ENCODE measurements at places on chromosomes 7 and 10.

- DNase-seq: no peak
These were observed 772.1 kb downstream of the CCSER2 start for GRCh38 chr10:85100495-85100894.

GRCh38 chr7:92717623-92717992, 118.8 kb downstream of the CDK6 start:
- DNase-seq: no peak

DNA sequence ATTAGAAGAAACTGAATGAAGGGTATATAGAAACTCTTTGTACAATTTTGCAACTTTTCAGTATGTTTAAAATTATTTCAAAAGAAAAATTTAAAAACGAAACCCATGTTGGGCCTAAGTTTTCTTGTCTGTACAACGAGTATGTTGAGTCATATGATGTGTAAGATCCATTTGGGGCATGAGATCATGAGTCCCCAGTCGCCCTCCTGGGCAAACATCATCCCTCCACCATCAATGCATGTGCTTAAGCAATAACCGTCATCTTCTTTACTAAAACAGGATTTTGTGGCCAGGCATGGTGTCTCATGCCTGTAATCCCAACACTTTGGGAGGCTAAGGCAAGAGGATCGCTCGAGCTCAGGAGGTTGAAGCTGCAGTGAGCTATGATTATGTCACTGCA, 54.2 kb upstream of the CDCA7L start:
- DNase-seq: no peak

DNA sequence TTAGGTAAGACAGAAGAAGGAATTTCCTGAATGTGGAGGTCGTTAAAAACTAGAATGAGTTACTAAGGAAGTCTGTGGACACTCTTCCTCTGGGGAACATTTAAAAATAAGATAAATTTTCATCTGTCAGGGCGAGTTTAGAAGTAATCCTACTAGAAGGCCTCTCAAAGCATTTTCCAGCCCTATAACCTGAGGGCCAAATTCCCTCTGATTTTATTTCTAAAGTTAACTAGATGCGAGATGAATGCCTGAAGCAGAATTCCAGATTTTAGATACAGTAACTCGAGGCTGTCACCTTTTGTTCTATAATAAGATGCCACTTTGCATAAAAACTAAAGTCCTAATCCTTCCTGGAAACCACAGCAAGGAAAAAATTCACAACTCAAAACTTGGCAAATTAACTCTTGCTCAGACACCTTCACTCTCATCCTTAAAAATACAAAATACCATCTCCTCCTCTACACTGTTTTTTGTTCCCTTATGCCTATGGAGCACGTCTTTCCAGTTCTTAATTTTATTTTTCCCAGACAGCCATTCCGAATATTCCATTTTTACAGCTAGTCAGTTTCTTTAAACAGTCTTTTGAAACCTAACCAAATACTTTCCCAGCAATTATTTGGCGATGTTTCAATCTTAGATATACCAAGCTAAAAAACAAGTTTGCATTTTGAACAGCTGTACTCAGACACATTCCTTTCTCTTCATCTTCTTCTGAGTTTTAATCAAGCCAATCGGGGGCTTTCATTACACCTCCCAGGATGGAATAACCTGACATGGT, 420.7 kb upstream of the NFE2L3 start:
- peak; percentile 3 for DNase-seq

- peak; percentile 89 for DNase-seq
These were observed 52.2 kb downstream of the KMT2C start for GRCh38 chr7:152383341-152384234.

DNA sequence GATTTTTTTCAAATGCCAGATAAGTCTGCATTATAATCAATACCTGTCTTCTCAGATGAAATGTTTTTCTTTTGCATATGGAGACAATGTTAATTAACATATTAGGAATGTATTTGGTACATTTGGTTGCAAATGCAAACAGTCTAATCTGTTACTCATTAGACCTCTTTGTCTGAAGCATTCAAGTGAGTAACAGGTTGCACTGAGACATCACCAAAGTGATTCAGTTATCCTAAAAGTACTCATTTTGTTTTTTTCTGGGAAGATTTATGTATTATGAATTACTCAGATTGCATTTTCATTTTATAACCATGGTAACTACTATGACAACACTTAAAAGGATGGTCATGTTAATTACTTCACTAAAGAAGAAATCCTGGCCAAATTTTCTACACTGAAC, 513.6 kb downstream of the HTR7 start:
- no peak for DNase-seq

DNA sequence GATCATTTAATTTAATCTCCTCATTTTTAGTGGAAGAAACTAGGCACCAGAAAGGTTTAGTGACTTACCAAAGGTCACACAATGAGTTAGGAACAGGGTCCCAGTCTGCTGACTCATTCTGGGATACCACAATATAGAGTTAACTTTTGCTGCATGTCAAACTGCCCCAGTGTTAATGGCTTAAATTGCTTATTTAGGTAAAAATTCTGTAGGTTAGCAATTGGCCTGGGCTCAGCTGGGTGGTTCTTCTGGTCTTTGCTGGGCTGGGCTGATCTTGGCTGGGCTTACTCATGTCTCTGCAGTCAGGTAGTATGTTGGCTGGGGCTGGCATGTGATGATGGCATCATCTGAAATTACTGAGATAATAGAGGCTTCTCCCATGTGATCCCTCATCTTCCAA, 111.6 kb downstream of the EMX2 start:
- no peak for DNase-seq

DNA sequence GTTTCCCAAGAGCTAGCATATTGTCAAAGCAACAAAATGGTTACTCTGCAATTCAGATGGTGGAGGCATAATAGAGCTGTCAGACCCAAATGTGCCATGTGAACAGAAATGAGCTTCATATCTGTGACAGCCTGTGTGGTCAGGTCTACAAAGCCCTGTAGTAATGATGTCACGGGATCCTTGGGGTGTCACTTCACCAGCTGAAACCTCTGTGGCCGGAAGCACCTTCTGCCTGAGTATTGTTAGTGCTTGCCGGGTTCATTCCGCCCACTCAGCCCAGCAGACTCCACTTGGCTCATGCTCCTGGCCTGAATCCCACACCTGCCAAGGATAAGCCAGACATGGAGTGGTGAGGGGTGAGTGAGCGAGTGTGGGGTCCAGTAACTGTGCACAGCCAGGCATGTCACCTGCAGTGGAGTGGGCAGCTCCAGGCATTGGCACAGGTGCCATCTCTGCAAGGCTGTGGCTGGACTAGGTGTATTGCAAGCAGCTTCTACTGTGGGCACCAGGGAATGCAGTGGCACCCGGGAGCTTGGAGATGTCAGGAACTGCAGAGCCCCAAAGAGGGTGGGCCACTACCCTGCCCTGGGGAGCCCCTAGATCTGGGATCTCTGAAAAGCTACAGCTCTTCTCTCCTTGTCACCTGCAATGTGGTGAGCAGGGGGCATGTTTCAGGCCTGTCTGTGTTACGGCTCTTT, 341.9 kb upstream of the CHRM2 start:
- DNase-seq: no peak

GRCh38 chr7:130114776-130115175, 44.4 kb downstream of the KLHDC10 start:
- DNase-seq: no peak

DNA sequence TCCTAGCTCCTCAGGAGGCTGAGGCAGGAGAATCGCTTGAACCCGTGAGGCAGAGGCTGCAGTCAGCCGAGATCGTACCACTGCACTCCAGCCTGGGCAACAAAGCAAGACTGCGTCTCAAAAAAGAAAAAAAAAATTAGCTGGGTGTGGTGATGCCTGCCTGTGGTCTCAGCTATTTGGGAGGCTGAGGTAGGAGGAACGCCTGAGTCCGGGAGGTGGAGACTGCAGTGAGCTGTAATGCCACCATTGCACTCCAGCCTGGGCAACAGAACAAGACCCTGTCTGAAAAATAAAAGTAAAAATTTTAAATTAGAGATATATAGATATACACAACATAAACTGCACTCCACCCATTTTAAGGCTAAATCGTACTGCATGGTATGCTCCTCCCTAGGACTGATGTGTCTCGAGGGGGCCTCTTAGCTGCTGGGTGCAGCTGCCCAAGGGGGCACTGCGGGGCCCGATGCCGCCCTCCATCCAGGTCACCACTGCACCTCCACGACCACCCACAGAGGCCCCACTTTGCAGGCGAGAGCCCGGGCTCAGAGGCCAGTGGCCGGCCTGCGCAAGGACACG, 40.9 kb upstream of the FOXK1 start:
- peak; percentile 16 for DNase-seq

GRCh38 chr10:77505431-77506334, 131.9 kb downstream of the KCNMA1 start:
- peak; percentile 87 for DNase-seq

- no peak for DNase-seq
These were observed 75.7 kb downstream of the AKR1D1 start for GRCh38 chr7:138151731-138152577.

- peak; percentile 68 for DNase-seq
These were observed 92.9 kb upstream of the HDAC9 start for GRCh38 chr7:18402488-18403183.

DNA sequence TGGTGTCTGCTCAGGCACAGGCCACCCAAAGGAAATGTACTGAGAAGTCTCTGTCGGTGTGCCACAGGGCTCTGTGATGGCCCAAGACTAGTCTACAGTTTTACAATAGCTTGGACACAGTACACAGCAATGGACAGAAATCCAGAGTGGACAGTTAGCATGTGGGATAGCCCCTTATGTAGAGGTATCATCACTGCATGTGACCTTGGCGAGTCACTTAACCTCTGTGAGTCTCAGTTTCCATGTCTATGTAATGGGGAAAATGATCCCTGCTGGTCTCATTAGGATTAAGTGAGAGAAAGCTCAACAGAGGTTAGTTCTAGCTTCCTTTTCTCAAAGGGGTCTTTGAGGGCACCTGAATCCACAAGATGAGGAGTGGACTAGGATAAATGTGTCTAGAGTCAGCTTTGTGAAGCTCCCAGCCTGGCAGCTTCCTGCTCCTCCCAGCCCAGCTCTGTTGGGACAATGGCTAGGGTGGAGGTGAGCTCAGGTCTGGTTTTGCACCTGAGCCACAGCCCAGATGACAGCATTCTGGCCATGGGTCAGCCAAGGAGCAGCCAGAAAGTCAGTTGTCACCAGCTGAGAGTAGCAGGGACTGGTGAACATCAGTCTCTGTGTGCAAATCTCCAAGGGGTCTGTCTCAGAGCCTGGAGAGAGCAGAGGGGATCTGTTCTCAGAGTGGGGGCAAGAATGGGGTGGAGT, 17.9 kb downstream of the CRHR2 start:
- DNase-seq: no peak

GRCh38 chr7:25235471-25235870, 7.2 kb upstream of the NPVF start:
- DNase-seq: no peak

GRCh38 chr10:122163174-122164022, 107.7 kb upstream of the BTBD16 start:
- no peak for DNase-seq

DNA sequence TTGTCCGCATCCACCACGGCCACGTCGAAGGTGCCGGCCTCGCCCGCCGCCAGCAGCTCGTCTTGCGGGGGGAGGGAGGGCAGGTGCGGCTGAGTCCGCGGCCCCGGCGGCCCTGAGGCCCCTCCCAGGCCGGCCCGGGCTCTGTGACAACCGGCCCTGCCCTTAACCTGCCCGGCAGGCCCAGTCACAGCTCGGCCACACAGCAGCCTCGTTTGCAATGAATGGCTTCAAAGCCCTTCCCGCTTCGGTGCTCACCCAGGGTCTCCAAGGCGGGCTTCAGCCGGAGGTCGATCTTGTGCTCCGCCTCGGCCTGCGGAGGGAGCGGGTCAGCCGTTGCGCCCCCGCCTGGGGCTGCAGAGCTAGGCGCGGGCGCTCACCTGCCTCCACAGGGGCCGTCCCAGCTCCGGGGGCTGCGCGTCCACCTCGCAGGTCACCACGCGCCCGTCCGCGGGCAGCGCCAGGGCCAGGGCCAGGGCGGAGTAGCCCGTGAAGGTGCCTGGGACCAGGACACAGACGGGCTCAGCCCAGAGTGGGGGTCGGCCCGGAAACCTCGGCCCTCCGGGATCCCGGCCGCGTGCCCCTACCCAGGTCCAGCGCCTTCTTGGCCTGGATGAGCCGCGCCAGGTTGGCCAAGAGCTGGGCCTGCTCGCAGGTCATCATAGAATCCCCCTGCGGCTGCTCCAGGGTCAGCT, 928 bp downstream of the COMTD1 start:
- no peak for DNase-seq

- peak; percentile 60 for DNase-seq
These were observed 6.3 kb upstream of the ZNF503 start for GRCh38 chr10:75407713-75408508.

DNA sequence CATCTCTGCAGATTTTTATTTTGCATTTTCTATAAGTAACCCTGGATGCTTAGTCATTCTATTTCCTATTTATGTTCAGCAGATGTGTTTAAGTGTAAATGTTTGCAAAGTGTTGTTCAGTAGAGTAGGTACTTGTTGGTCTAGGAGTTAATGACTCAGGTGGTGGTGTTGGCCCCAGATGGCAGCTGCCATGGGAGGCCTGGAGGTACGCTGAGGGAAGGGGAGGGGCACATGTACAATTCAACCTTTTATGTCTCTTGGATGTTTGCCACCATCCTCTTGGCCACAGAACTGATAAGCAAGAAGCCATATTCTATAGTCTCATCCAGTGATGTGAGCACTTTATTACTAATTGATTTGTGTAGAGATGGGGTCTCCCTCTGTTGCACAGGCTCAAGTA, 68.1 kb upstream of the SLC39A12 start:
- DNase-seq: no peak

GRCh38 chr7:93717217-93717900, 142.8 kb upstream of the CALCR start:
- peak; percentile 11 for DNase-seq

GRCh38 chr10:97633921-97634320, 621 bp upstream of the MORN4 start:
- no peak for DNase-seq

GRCh38 chr7:80924090-80924489, 5.2 kb upstream of the SEMA3C start:
- DNase-seq: no peak

GRCh38 chr10:13724484-13724883, 137.7 kb downstream of the PRPF18 start:
- peak; percentile 79 for DNase-seq

- peak; percentile 45 for DNase-seq
These were observed 660 bp upstream of the HHEX start for GRCh38 chr10:92688927-92689662.

- no peak for DNase-seq
These were observed 144.2 kb downstream of the ELFN1 start for GRCh38 chr7:1814089-1814811.

DNA sequence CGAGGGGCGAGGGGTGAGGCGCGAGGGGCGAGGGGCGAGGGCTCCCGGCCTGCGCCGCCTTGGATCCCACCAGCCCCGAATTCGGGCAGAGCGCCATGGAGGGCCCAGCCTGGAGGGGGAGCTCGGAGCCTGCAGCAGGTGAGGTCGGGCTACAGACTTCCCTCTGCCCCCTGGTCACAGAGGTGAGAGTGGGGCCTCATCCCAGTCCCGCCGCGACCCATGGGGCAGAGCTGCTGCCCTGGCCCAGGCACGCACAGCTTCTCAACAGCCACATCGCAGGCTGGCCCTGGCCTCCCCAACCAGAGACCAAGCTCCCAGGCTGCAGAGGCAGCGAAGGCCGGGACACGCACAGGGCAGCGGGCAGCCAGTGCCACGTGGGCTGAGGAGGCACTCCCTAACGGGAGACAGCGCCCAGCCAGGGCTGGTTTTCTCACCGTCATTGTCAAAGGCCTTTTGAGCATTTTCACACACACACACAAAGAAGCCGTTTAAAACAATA, 191.8 kb downstream of the PTPRN2 start:
- DNase-seq: no peak

- DNase-seq: peak; percentile 52
These were observed 69.0 kb downstream of the CREB5 start for GRCh38 chr7:28481091-28481926.

Data from fibroblast of the aortic adventitia (primary cell).